ENCODE measurements at places on chromosomes 5 and 9.

GRCh38 chr5:169384661-169385060, 83.7 kb upstream of the SLIT3 start:
- ATAC-seq = no peak

DNA sequence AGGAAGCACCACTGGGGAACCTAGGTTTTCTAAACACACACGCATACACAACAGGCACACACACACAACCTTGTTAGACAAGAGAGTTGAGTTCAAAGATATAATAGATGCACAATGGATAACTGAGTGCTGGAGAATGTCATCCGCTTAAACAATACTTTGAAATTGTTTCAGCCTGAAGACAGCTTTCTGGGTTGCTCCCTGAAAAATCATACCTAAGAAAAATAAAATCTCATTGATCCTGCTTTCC, 126.1 kb downstream of the TMEM161B start:
- ATAC-seq = no peak

DNA sequence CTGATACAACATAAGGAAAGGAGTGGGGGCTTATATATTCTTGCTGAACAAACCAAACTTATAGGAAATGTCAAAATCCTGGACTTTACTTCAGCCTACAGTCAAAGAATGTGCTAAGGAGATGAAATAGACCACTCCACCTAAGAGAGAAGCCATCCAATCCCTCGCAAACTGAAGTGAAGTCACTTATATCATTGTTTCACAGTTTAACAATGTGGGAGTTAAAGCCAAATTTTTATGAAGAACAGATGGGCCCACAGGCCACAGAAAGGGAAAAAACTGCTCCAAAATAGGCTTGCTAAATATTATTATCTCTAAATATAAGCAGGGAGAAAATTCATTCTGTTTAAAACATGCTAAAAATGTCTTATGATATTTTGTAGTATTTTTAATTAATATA, 233.3 kb downstream of the GAS1 start:
- peak; percentile 91 for ATAC-seq

DNA sequence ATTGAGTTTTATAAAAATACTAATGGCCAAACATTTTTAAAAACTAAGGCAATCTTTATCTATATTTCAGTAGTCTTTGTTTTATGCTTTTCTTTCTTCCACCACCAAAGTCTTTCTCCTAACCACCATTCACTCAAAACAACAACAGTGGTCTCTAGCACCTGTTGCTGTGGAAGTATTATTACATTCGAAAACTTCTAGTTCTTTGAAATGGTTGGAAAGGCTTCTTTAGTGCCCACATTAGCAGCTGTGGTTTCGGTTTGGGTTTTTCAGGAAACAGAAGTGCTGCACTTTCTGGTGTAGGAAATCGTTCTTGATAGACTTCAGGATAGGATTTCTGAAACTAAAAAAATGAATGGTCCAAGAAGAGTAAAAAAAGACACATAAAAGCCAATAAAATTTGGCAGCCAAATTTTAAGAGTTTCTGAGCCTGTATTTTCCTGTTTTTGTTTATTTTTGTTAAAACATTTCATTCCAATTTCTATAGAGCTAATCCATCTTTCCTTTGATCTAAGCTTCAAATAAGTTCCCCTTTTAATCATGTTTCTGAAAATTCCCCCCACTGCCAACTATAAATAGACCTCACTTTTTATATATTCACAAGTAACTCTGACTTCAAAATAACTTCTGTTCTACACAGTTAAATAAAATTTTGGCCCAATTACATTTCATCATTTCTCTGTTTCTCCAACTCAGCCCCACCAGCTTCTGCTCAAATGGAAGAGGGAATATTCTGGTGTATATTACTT, 102.2 kb downstream of the DEPDC1B start:
- ATAC-seq = no peak

Measured in SK-N-SH treated with all-trans-retinoic acid at 6 μM for 48 hours (cell line).